ENCODE measurements at places on chromosomes 6 and 20.
A peak's percentile ranks its signal among the peaks of the same experiment; 100 is the strongest.

- DNase-seq = no peak
These were observed 8.4 kb upstream of the TJAP1 start for GRCh38 chr6:43468748-43469681.

DNA sequence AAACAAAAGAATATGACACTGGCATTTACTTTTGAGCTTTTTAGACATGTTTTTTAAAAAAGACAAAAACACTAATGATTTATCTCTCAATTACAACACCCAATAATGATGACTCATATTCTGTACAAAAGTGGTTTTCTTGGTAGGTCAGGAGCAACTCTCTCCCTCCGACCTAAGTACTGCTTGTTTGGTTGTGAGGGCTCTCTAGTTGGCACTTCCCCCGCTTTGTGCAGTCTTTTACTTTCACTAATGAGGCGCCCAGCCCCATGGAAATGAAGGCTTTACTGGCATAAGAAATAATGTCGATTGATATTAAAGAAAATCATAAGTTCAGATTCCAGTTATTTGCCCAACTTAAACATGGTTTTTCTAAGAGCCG is 1.3 kb downstream of the KPNA5 start:
- DNase-seq = peak; percentile 39

DNA sequence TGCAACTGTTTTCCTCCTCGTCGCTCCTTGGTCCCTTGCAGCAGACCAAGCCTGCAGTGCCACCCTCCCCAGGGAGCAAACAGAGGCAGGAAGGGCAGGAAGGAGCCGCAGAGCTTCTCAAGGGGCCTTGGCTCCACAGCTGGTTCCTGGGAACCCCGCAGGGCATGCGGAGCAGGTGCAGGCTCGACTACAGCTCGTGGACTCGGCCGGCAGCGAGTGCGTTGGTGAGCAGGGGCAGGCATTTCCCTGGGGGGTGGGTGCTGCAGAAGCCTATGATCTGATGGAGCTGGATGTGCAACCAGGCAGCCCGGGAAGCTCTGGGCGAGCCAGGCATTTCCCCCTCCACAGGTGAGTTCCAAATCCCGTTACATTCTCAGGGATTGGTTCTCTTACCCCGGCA is 37.1 kb downstream of the FRMD1 start:
- DNase-seq = no peak

- DNase-seq = no peak
These were observed 115.0 kb downstream of the SLC24A3 start for GRCh38 chr20:19327401-19327800.

DNA sequence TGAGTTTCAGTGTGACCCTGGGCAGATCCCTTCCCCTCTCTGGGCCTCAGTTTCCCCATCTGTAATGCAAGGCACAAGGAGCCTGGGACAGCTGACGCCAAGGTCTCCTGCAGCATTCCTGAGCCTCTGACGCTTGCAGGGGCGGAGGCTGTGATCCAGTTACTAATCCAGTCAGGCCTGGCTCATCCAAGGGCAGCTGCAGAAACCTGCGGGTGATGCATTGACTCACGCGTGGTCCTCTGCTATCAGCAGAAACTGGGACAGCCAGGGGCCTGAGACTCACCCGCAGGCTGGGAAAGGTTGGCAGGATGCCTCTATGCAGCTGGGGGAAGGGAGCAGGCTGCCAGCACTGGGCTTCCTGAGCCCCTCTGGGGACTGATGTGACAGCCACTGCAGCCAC is 65.0 kb upstream of the SIRPA start:
- DNase-seq = no peak

DNA sequence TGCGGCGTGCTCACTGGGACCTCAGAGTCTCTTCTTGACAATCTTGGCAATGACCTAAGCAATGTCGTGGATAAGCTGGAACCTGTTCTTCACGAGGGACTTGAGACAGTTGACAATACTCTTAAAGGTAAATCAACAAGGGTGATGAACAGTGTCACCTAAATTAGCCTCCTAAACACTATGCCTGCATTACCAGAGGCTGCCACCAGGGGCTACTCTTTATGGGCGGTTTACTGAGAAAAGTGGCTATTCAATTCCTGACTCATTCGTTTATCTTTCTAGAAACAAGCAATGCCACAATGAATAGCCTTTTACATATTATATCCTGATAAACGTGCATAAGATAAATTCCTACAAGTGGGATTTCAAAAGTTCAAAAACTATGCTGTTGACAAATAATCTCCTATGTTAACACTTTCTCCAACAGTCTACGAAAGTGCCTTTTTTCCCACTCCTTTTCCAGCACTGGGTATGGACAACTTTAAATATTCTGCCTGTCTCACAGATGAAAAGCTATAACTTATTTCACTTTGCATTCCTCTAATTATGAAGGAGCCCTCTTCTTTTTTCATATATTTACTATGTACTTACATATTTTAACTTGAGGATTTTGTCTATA is 1.3 kb downstream of the BPIFA2 start:
- DNase-seq = peak; percentile 67

- no peak for DNase-seq
These were observed 3.7 kb upstream of the MTG2 start for GRCh38 chr20:62179162-62179504.

DNA sequence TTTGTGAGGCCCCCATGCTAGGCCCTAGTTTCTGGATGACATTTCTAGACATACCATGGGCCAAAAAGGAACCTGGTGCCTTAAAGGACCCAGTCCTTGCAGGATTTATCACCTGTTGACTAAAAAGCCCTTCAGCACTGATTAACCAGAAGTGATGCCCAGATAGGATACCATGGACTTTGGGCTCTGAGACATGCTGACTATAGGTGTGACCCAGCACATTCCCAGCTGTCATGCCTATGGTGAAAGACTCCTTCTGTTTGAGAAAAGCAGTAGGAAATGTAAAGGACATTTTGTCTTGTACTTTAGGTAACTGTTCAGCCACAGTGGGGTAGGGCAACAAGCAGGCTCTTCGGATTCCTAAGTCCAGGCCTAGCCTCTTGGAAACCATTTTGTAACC is 724.2 kb downstream of the CD109 start:
- no peak for DNase-seq

- no peak for DNase-seq
These were observed 162.7 kb downstream of the NFATC2 start for GRCh38 chr20:51379601-51380341.
